Right cardiac atrium (tissue), 5 donors: ENCODE measurements at places on chromosomes 2 and 18.

- no peak for DNase-seq
These were observed 310.9 kb downstream of the DLGAP1 start for GRCh38 chr18:4144201-4144600.

GRCh38 chr18:57789759-57790158 lies 13.4 kb downstream of the ATP8B1 start:
- DNase-seq = no peak

DNA sequence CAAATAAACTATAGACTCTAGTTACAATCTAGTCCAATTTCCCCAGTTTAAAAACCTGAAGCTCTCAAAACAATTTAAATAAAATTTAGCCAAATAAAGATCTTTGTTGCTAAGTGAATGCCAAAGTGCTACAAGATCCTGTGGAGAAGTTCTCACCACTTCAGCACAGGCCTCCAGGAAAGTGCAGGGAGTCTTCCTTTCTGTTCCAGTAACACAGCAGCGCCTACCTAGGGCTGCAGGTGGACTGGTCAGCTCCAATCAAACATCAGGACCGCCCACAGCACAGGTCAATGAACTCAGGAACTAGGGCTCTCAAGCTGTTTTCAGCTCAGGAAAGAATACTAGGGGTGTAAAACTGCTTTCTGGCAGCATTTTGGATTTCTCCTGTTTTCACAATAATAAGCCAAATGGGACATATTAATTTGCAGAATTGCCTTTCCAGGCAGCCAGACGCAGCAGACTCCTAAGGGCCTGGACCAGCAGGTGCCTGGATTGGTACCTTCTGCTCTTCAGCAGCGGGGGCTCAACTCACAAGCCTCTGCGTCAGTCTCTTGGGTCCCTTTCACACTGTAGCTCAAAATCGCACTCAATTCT lies 1.5 kb downstream of the FAM110C start:
- DNase-seq = no peak

GRCh38 chr2:8090748-8091700 lies 590.8 kb upstream of the ID2 start:
- DNase-seq = peak; percentile 83

GRCh38 chr2:101355401-101356054 lies 31.8 kb downstream of the CREG2 start:
- no peak for DNase-seq

GRCh38 chr2:233714121-233714520 lies 1.4 kb downstream of the UGT1A5 start:
- DNase-seq = no peak

DNA sequence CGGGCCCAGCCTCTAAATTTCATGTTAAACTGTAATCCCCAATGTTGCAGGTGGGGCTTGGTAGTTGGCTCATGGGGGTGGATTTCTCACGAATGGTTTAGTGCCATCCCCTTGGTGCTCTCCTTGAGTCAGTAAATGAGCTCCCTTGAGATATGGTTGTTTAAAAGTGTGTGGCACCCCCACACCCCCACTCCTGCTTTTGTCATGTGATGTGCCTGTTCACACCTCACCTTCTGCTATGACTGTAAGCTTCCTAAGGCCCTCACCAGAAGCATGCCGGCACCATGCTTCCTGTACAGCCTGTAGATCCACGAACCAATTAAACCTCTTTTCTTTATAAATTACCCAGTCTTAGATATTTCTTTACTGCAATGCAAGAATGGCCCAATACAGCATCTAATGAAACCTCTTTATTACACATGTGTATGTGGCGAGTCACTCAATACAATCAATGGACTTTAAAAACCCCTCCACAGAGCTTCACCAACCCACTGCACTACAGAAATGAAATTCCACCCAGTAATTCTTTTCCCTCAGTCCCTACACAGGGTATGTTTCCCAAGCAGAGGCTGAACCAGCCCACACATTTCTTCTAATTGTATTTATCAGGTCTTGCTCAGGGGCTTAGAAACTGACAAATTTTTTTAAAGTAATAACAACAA lies 47.3 kb downstream of the WDFY1 start:
- no peak for DNase-seq

DNA sequence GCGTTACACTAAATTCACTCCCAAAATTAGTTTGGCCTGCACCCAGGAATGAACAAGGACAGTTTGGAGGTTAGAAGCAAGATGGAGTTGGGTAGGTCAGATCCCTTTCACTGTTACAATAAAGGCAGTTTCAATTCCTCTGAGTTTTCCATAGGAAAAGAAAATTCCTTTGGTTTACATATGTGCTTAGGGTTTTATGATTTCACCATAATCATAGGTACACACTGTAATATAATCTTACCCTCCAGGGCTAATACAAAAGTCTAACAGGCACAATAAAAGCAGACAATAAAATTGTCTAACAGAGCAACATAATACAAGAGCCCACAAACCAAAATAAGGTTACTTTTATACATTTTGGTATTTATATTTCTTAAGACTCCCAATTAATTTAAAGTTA lies 391.5 kb upstream of the KCNJ3 start:
- no peak for DNase-seq

- no peak for DNase-seq
These were observed 7.5 kb upstream of the BCL11A start for GRCh38 chr2:60560734-60561644.
